Liver (tissue), 10 donors: ENCODE measurements at places on chromosomes 7 and 10. TPM values are rescaled to one million over a fixed set of nuclear protein-coding genes. Genes with fewer than 3 reads are reported as not detected.

The IKZF1 gene
- total RNA-seq, result 43.5 TPM

The WASL gene
- 18.2 TPM for total RNA-seq

DNA sequence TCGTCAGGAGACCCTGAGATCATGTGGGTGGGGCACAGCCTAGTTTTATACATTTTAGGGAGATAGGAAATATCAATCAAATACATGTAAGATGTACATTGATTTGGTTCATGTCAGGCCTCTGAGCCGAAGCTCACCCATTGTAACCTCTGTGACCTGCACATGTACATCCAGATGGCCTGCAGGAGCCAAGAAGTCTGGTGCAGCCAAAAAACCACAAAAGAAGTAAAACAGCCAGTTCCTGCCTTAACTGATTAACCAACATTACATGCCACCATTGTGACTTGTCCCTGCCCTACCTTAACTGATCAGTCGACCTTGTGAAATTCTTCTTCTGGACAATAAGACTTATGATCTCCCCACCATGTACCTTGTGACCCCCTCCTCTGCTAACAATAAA, 16.0 kb upstream of the LRRC61 start:
- H3K4me3 ChIP-seq, result no peak overlapping the region
- no peak for DNase-seq
- H3K27ac ChIP-seq, result no peak overlapping the region

The NKX1-2 gene
- not detected for total RNA-seq

The RHBDD2 gene
- 13.6 TPM for total RNA-seq

The TMEM196 gene
- not detected for total RNA-seq

The CYP2E1 gene
- 2,431 TPM for total RNA-seq

GRCh38 chr7:17646253-17646956, 293.9 kb downstream of the SNX13 start:
- no peak overlapping the region for H3K4me3 ChIP-seq
- no peaks in the 10 kb centered on the region for H3K36me3 ChIP-seq
- no peaks in the 10 kb centered on the region for H3K27me3 ChIP-seq
- DNase-seq, result no peak
- peaks cover 1% of the 10 kb centered on the region for H3K4me1 ChIP-seq

- DNase-seq, result no peak
- H3K4me3 ChIP-seq, result no peak overlapping the region
- H3K4me1 ChIP-seq, result no peaks in the 10 kb centered on the region
- H3K27ac ChIP-seq, result no peak overlapping the region
- H3K27me3 ChIP-seq, result no peaks in the 10 kb centered on the region
- H3K36me3 ChIP-seq, result no peaks in the 10 kb centered on the region
Measured at GRCh38 chr7:10860516-10860915, 113.2 kb upstream of the PHF14 start.

The PLEKHA1 gene
- 24.3 TPM for total RNA-seq

The DMBT1 gene
- total RNA-seq, result not detected

The IGFBP1 gene
- 29.3 TPM for total RNA-seq

- H3K4me3 ChIP-seq, result no peak overlapping the region
- no peaks in the 10 kb centered on the region for H3K27me3 ChIP-seq
- no peak overlapping the region for H3K27ac ChIP-seq
- H3K4me1 ChIP-seq, result no peaks in the 10 kb centered on the region
- H3K36me3 ChIP-seq, result no peaks in the 10 kb centered on the region
- no peak for DNase-seq
Measured at GRCh38 chr7:42414941-42415505, 178.0 kb upstream of the GLI3 start.

The PPIF gene
- 22.2 TPM for total RNA-seq

DNA sequence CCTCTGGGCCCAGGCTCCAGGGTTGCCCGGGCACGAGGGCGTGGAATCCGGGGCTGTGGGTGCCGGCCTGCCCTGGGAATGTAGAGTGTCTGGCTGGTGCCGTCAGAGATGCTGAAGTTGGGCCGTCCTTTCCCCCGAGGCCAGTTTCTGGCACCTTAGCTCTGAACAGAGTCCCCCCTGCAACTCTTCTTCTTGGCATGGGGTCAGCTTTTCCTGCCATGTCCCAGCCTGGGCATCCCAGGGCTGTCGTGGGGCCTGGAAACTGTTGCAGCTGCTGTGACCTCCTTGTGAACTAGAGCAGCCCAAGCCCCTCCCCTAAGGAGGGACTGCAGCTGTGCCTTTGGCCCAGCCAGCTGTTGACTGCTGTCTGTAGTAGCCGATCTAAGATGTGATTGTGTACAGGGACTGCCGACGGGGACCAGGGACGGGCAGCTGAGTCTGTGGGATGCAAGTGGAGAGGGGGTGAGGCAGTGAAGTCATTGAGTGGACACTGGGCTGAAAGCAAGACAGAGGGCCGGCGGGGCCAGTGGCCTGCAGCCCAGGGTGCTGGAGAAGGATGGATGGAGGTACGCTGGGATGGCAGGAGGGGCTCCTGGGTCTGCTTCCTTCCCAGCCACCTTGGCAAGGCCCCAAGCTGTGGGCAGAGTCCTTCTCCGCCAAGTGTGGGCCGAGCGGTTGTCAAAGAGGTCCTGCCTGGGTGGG, 35.8 kb downstream of the GBX1 start:
- no peak for DNase-seq
- H3K27ac ChIP-seq, result no peak overlapping the region
- H3K4me3 ChIP-seq, result no peak overlapping the region

The GDF2 gene
- 26.9 TPM for total RNA-seq

DNA sequence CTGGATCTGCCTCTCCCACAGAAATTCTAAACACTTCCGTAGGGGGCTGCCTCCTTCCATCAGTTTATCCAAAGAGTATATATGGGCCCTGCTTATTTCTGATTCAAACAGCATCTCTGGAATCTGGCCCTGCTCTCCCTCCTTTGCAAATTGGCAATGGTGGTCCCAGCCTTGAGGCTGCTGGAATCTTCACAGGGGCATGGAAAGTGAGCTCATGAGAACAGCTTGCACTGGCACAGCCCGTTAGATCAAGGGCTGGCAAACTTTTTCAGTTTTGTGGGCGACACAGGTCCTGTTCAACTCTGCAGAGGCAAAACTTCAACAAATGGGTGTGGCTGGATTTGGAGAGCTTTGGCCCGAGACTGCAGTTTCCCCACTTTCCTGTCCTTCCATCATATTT, 526.9 kb downstream of the KCNMA1 start:
- peaks cover 4% of the 10 kb centered on the region for H3K4me1 ChIP-seq
- no peaks in the 10 kb centered on the region for H3K27me3 ChIP-seq
- DNase-seq, result no peak
- H3K4me3 ChIP-seq, result no peak overlapping the region
- H3K27ac ChIP-seq, result no peak overlapping the region
- H3K36me3 ChIP-seq, result no peaks in the 10 kb centered on the region

The EPHB4 gene
- 48.6 TPM for total RNA-seq

The BMPR1A gene
- total RNA-seq, result 16.0 TPM

DNA sequence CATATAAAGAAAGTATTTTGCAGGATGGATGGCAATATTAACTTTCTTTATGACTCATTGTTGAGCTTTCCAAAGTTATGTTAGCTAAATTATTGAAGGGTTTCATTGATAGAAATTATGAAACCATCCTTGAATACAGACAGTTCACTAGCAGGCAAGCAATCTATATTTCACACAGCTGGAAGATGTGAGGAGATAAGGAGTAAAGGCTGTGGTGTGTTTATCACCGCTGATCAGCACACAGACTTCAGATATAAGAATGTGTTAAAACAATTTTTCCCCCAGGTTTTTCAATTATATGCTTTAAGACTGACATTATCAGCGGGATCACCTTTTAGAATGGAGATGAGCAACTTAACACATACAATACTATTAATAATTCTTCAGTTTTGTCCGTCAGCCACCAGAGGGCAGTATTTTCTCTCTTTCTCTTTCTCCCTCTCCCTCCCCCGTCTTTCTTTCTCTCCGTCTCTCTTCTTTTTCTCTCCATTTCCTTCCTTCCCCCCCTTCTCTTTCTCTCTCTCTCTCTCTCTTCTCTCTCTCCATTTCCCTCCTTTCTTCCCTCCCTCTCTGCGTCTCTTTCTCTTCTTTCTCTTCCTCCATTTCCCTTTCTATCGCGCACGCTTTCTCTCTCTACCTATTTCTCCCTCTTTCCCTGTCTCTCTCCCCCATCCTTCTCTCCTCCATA, 62.9 kb upstream of the FAM171A1 start:
- H3K4me3 ChIP-seq, result peak overlapping the region; percentile 41
- H3K36me3 ChIP-seq, result no peaks in the 10 kb centered on the region
- no peak overlapping the region for H3K27ac ChIP-seq
- no peaks in the 10 kb centered on the region for H3K4me1 ChIP-seq
- DNase-seq, result no peak

GRCh38 chr10:75492173-75492925, 60.9 kb downstream of the LRMDA start:
- H3K4me3 ChIP-seq, result no peak overlapping the region
- H3K27me3 ChIP-seq, result no peaks in the 10 kb centered on the region
- H3K4me1 ChIP-seq, result no peaks in the 10 kb centered on the region
- H3K27ac ChIP-seq, result no peak overlapping the region

The HOGA1 gene
- total RNA-seq, result 21.7 TPM

The MMP21 gene
- 0.37 TPM for total RNA-seq

DNA sequence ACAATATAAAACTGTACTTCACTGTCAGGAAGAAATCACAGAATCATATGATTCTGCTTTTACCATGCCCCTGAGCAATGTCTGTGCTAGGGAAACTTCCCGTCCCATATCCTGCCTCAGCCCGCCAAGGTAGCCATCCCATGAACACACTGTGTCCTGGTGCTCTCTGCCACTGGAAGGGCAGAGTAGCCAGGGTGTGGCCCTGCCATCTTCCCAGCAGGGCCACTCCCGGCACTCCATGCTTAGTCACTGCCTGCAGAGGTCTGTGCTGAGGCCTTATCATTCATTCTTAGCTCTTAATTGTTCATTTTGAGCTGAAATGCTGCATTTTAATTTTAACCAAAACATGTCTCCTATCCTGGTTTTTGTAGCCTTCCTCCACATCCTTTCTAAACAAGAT, 31.8 kb downstream of the AP3M1 start:
- H3K36me3 ChIP-seq, result peaks cover 72% of the 10 kb centered on the region
- no peak overlapping the region for H3K4me3 ChIP-seq
- H3K27ac ChIP-seq, result no peak overlapping the region
- H3K27me3 ChIP-seq, result no peaks in the 10 kb centered on the region
- no peaks in the 10 kb centered on the region for H3K4me1 ChIP-seq
- no peak for DNase-seq

The C10orf53 gene
- total RNA-seq, result not detected

GRCh38 chr7:712381-713138, 13.9 kb upstream of the DNAAF5 start:
- DNase-seq, result no peak
- H3K27ac ChIP-seq, result no peak overlapping the region
- no peaks in the 10 kb centered on the region for H3K27me3 ChIP-seq
- H3K4me1 ChIP-seq, result no peaks in the 10 kb centered on the region
- H3K36me3 ChIP-seq, result no peaks in the 10 kb centered on the region

DNA sequence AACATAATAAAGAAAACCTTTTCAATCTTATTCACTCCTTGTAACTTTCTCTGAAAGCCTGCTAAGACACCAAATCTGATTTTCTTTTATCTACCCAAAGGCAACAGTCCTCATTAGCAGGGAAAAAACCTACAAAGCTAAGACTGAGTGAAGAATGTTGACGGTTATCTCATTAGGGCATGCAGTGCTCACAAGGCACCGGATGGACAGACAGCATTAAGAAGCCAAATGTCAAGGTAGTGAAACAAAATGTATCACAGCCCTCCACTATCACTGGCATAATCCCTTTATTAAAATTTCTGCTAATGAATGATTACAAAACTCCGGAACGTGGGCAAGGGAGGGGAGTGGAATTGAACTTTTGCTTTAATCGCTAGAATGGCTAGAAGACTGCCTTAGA, 442.8 kb downstream of the NEBL start:
- H3K4me3 ChIP-seq, result no peak overlapping the region
- H3K27me3 ChIP-seq, result no peaks in the 10 kb centered on the region
- DNase-seq, result no peak
- H3K36me3 ChIP-seq, result no peaks in the 10 kb centered on the region
- no peak overlapping the region for H3K27ac ChIP-seq

DNA sequence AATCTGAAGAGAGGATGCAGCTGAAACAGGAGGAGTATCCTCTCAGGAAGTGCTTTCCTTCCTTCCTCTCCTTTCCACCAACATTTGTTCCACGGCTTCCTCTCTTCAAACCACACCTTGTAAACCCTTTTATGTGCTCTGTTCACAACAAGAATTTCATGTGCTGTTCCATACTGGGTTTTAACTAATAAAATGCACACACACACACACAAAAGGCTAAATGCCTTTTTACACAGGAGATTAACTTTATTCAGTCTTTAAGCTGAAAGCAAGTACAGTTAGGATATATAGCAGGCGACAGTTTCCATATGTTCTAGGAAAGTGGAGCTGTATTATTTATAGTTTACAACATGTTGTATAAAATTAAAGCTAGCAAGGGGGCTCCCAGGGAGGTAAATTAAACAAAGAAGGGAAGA, 106.7 kb downstream of the REEP3 start:
- peak overlapping the region; percentile 18 for H3K27ac ChIP-seq
- DNase-seq, result no peak
- H3K4me3 ChIP-seq, result no peak overlapping the region
- no peaks in the 10 kb centered on the region for H3K27me3 ChIP-seq
- H3K4me1 ChIP-seq, result no peaks in the 10 kb centered on the region

The CYP2C18 gene
- total RNA-seq, result 51.5 TPM

DNA sequence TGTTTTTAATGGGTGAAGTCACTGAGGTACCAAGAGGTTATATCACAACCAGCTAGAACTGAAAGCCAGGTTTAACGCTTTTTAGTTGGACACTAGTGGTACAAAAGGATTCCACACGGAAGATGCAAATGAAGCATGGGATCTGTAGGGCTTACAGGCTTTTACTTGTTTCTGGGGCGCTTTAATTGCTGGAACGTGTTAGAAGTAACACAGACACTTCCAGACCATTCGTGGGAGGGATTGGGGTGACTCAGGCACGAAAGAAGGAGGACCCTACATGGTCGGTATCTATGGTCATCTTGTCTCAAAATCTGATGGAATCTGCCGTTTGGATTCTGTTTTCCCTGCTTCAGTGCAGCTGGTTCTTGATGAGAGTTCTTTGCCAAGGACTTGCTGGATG, 1.0 kb downstream of the YKT6 start:
- peak overlapping the region; percentile 98 for H3K4me3 ChIP-seq
- H3K4me1 ChIP-seq, result peaks cover 13% of the 10 kb centered on the region
- H3K36me3 ChIP-seq, result peaks cover 21% of the 10 kb centered on the region
- H3K27ac ChIP-seq, result no peak overlapping the region
- no peaks in the 10 kb centered on the region for H3K27me3 ChIP-seq

DNA sequence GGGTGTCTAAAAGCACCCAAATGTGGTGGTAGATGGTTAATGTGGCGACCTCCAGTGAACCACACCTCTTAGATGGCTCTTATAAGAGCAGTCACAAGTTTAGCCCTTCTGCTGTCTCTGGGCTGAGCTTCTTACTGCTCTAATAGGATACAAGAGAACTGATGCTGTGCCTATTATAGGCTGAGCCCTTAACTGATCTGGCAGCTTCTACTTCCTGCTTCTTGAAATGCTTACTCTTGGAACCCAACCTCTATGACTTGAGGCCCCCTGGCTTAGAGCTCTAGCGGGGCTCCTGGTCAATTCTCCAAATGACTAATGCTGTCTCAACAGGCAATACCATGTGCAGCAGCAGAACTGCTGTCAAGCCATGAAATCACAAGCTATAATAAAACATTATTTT, 35.0 kb upstream of the LSM8 start:
- no peaks in the 10 kb centered on the region for H3K4me1 ChIP-seq
- no peak overlapping the region for H3K4me3 ChIP-seq
- DNase-seq, result no peak
- no peak overlapping the region for H3K27ac ChIP-seq
- H3K36me3 ChIP-seq, result no peaks in the 10 kb centered on the region
- no peaks in the 10 kb centered on the region for H3K27me3 ChIP-seq
